ENCODE measurements at places on chromosomes 13 and 19.

GRCh38 chr13:47277774-47278173, 380.9 kb upstream of the HTR2A start:
- no peak for DNase-seq

DNA sequence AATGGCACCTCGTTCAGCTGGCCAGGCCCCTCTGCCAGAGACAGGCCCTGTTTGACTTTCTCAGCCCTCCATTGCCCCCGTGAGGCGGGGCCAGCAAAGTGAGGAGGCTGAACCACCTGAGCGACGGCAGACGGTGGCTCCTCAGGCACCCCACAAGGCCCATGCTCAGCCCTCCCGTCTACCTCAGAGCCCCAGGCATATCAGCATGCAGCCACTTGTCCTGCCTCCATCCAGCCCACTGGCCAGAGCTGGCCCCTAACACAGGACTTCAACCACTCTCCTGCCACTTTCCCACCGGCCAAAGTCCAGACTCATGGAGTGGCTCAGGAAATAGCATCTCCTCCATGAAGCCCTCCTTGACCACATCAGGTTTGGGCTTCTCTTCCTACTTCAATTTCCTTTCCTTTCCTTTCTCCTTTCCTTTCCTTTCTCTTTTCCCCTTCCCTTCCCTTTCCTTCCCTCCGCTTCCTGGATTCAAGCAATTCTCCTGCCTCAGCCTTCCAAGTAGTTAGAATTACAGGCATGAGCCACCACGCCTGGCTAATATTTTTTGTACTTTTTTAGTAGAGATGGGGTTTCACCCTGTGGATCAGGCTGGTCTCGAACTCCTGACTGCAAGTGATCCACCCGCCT, 9.3 kb downstream of the SLC7A10 start:
- no peak for DNase-seq

GRCh38 chr13:45374917-45375316, 33.9 kb upstream of the TPT1 start:
- DNase-seq = no peak

GRCh38 chr19:36986601-36987000, 70.5 kb downstream of the ZNF568 start:
- DNase-seq = no peak

DNA sequence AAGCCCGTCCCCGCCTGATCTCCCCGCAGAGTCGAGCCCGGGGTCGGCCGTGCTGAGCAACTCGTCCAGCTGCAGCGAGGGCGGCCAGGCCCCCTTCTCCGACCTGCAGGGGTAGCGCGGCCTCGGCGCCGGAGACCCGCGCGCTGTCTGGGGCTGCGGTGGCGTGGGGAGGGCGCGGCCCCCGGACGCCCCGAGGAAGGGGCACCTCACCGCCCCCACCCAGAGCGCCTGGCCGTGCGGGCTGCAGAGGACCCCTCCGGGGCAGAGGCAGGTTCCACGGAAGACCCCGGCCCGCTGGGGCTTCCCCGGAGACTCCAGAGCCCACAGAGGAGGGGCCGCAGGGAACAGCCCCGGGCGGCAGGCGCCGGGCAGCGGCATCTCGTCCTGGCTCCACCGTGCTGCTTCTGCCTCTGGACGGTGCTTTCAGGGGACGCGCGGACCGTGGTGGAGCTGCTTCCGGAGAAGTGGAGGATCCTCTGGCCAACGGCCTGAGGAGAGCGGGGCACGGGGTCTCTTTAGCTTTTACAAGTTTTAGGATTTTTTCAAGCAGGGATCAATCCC, 8.8 kb upstream of the F7 start:
- DNase-seq = no peak

DNA sequence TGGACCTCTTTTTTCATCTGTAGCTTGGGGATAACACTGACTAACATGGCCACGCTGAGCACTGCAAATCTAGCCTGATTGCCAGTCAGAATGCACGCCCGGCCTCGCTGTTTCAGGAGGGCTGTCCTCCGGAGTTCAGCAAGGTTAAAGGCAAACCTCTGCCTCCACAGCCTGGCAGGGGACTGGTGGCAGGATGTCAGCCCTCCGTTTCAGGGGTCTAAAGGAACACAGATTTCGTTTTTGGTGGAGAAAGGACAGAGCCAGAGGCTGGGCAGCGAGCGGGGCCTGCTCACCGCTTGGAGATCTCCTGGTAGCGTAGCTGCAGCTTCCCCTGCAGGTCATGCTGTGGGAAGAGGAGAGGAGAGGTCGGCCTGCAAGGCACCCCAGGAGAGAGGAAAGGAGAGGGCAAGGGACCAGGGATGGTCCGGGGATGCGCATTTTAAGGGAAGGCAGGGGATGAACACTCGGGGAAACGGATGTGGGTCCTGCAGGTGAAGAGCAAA, 560 bp downstream of the NDUFA7 start:
- no peak for DNase-seq
